ENCODE measurements at places on chromosomes 6 and 20. TPM values are rescaled to one million over a fixed set of nuclear protein-coding genes. Genes with fewer than 3 reads are reported as not detected.

The CST4 gene
- not detected for polyA plus RNA-seq

The TRIM40 gene
- polyA plus RNA-seq: not detected

The CAGE1 gene
- 0.06 TPM for polyA plus RNA-seq

The BAG2 gene
- polyA plus RNA-seq: 5.3 TPM

The SLC22A1 gene
- polyA plus RNA-seq: 1.4 TPM

GRCh38 chr6:43016176-43016942 lies 2.3 kb downstream of the KLHDC3 start:
- DNase-seq: no peak

GRCh38 chr20:22921595-22922421 lies 113.3 kb upstream of the SSTR4 start:
- DNase-seq: no peak

DNA sequence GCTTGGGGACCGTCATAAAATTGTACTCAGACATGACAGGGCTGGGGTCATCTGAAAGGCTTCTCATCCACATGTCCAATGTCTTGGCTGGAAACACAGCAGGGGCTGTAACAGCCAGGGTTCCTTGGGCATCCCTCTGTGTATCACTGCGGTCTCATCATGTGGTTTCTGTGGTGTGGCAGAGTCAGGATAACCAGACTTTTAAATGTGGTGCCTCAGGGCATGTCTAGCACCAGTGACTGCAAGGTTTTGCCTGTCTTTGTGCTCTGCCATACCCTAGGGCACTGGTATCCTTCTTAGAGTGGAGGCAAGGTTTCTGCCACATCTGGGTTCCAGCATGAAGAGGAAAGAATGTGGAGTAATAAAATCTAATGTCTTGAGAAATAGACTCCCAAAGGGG lies 124.2 kb downstream of the PLEKHG1 start:
- no peak for DNase-seq

DNA sequence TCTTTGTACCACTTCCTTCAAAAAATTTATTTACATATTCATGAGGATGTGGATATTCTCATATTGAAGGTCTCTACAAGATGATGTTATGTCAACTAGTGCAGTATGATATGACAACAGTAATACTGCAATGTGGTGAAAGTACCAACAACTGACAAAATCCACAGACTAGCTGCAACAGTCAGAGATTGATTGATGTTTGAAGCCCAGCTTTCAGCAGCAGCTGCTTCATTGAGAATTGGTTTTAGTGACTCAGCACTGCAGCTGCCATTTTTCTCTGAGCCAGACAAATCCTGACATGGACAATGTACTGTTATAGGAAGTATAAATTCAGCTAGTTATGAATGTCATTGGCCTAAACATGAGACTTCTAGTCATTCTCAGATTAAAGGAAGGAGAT lies 53.8 kb downstream of the PKIB start:
- no peak for DNase-seq
